ENCODE measurements at places on chromosomes 12 and 14.

GRCh38 chr14:77372304-77372841 lies 4.5 kb downstream of the TMED8 start:
- no peak for DNase-seq

GRCh38 chr12:74988156-74988555 lies 221.5 kb downstream of the KCNC2 start:
- no peak for DNase-seq

DNA sequence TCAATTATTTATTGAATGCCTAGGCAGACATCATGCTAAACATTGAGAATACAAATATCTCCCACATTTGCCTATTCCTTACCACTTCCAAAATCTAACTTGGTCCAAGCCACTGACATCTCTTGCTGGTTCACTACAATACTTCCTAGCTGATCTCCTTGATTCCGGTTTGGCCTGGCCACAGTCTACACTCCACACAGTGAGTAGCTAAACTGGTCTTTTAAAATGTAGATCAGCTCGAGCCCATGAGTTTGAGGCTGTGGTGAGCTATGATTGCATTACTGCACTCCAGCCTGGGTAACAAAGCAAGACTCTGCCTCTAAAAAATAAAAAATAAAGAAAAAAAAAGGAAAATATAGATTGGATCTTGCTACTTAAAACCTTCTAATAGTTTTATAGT lies 7.6 kb upstream of the ATP5MC2 start:
- no peak for DNase-seq

GRCh38 chr12:129873111-129873832 lies 30.6 kb downstream of the TMEM132D start:
- no peak for DNase-seq

- no peak for DNase-seq
Observed at GRCh38 chr12:40117818-40118217, 11.9 kb upstream of the SLC2A13 start.

DNA sequence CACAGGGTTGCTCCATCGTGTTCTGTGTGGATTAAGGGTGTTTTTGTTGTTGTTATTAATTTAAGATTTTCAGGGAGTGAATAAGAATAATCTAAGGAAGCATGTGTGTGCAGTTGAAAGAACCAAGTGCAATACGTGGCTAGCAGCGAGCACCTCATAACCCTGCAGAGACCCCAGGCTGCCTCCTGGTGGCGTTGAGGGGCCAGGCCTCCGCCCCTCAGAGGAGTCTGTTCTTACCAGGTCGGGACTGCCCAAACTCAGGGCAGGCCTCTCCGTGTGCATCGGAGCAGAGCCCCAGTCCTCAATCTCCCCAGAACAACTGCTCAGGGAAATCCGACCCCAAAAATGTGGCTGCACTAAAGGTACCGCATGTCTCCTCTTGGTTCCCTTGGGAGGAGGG lies 36.8 kb downstream of the IL31 start:
- DNase-seq, result no peak

GRCh38 chr12:84594157-84594556 lies 318.4 kb downstream of the SLC6A15 start:
- no peak for DNase-seq

DNA sequence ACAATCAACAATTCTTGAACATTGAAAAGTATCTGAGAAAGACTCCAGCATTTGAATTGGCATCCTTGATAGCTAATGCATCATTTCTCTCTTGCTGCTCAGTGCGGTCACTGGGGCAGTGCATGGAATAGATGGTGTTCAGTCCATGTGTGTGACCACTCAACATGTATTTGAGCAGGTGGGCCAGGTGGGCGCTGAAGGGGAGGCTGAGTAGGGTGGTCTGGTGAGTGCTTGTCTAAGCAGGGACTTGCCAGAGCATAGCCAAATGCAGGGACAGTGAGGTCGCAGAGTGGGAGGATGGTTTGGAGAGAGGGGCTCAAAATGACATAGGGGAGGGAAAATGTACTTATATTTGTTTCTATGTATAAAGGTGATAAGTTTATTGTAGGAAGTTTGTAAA lies 409.0 kb downstream of the TMEM121 start:
- no peak for DNase-seq

GRCh38 chr12:12069821-12070548 lies 754 bp upstream of the BCL2L14 start:
- DNase-seq, result peak; percentile 78

DNA sequence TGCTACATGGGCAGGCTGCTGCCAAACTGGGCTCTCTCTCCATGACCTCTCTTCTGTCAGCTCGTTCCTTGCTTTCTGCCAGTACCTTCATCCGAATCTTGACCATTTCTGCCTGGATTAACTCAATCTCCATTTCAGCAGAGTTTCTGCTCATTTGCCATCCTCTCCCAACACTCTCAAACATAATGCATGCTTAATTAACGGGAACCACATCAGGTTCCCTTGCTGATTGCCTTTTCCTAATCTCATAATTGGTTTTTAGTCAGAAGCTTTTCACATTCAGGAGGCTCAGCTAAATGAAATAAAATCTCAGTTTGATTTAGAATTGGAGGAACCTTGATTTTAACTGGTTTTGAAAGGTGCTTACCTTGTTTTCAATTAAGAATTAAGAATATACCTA lies 127.3 kb downstream of the SLC5A8 start:
- no peak for DNase-seq

DNA sequence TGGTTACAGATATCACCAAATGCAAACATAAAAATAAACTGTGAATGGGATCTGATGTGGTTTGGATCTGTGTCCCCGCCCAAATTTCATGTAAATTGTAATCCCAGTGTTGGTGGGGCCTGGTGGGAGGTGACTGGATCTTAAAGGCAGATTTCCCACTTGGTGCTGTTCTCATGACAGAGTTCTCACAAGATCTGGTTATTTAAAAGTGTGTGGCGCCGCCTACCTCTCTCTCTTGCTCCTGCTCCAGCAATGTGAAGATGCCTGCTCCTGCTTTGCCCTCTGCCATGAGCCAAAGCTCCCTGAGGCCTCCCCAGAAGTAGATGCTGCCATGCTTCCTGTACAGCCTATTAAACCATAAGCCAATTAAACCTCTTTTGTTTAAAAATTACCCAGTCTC lies 47.8 kb downstream of the SLC25A21 start:
- DNase-seq, result no peak

DNA sequence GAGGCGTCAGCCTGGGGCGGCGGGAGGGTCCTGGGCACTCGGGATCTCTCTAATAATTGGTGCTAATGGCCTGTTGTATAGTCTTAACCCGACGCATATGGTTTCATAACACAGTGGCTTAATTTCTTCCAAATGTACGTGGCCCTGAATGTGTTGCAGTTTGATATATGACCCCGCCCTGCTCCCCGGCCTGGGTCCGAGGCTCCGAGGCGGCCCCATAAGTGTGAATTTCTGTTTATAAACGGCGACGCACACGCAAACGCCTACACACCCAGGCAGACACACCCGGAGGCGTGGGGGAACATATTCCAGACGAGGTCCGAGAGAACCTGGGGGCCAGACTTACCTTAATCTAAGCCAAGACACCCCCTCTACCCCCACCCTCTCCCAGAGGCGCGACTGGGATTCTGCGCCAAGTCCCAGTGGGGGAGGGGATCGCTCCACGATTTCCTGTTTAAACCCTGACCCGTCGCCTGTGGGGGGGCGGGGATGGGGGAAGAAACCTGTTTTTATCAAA lies 9.7 kb upstream of the HOXC6 start:
- no peak for DNase-seq

DNA sequence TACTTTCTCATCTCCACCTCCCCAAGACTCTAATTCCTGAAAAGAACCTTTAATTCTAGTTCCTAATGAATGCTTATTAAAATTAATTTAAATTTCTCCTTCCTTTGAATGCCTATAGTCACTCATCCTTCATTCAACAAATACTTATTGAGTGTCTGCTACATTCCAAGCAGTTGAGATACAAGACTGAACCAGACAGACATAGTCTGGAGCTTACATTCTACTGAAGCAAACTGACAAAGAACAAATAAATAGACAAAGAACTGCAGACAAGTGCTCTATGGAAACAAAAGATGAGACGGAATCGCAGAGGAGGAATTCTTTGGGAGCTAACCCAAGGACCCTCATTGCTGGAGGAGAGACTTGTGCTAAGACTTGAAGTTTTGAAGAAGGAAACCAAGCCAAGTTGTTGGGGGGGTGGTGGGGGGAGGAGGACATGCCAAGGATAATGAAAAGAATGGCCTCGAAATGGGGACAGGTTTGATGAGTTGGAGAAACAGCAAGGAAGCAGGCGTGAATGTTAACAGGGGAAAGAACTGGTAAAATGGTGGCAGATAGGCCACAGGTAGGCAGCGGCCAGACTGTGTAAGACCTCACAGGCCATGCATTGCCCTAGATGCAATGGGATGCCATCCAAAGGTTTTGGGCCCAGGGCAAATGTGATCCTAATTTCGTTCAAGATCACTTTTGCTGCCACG lies 9.7 kb upstream of the TDG start:
- DNase-seq, result no peak

GRCh38 chr12:58651850-58652249 lies 268.5 kb downstream of the LRIG3 start:
- no peak for DNase-seq

GRCh38 chr12:124738636-124739467 lies 124.8 kb downstream of the SCARB1 start:
- DNase-seq, result no peak

DNA sequence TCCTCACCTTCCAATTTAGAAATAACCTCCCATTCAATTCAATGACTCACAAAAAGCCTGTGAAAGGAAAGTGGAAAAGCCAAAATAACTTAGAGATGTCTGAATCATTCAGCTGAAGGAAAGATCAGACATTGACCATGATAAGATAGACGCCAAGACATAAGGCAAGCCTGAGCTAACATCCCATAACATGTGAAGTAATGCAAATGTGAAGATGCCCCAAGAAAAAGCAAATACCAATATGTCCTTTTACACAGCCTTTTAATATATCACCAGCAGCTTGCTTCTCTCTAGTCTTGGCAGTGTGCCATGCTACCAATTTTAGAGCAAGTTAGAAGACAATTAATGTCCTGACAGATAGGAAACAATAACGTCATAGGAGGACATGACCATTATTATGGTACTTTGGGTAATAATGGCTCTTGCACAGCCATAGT lies 2.4 kb upstream of the NUMB start:
- peak; percentile 65 for DNase-seq
